ENCODE measurements at places on chromosomes 7 and 10.

DNA sequence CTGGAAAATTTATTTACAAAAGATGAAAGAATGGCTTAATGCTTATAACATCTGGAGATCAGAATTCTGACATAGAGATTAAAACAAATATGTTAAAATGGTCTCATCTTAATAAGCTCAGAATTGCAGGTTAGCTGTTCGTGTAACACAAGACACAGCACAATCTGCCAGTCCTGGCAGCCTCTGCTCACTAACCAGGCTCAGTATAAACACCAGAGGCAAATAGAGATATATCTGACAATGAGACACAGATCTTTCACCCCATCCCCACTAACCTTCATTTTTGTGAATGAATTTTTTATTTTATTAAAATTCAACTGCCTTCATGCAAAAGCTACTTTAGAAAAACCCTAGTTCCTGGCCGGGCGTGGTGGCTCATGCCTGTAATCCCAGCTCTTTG is 51.8 kb downstream of the RELN start:
- no peak for DNase-seq

- no peak for DNase-seq
These were observed 71.7 kb upstream of the DOCK1 start for GRCh38 chr10:126833542-126833941.

DNA sequence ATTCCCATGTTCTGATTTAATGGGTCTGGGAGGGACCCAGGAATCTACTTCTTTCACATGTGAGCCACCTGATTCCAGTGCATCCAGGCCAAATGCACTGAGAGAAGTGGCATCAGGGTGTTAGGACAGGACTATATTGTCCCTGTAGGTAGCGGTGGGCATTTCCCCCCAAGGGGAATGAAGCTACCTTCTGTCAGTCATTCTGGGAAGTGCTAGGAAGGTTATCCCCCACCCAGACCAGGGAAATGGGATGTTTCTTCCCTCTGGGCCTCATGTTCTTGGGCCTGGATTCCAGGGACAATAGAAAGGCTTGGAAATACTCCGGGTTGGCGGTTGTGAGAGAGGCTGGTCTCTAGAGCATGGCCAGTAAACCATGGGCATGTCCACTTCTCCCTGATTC is 20.8 kb downstream of the C10orf53 start:
- no peak for DNase-seq

- no peak for DNase-seq
These were observed 93.8 kb downstream of the ADD3 start for GRCh38 chr10:110101464-110102144.

DNA sequence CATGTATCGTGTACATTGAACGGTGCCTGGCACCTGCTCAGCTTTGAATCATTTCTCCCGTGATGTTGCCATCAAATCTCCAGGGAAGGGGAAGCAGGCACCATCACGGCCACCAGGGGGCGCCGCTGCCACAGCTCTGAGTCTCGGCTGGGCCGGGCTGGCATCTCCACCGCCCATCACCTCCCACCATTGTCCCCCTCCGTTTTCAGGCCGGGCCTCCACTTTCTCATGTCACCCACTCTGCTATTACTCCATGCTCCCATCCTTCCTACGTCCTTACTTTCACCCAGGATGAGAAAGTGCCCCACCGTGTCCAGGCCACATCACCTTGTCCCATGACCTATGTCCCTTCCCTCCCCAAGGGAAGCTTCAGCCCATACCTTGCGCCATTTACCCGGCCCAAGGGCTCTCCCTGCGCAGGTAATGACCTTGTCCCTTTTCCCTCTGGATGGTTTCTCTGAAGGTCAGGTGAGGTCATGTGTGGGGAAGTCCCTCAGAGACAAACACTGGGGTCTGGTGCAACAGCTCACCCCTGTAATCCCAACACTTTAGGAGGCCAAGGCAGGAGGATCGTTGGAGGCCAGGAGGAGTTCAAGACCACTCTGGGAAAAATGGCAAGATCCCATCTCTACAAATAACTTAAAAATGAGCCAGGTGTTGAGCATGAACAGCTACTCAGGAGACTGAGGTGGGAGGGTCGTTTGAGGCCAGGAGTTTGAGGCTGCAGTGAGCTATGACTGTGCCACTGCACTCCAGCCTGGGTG is 31.8 kb upstream of the OCM2 start:
- peak; percentile 62 for DNase-seq

GRCh38 chr10:8921568-8921967 is 867.1 kb downstream of the GATA3 start:
- DNase-seq, result no peak

All from CD4-positive, alpha-beta T cell treated with Interleukin-15 for 1 hour (primary cell).